ENCODE measurements at places on chromosomes 4 and X. TPM values are rescaled to one million over a fixed set of nuclear protein-coding genes. Genes with fewer than 3 reads are reported as not detected.
A peak's percentile ranks its signal among the peaks of the same experiment; 100 is the strongest.

DNA sequence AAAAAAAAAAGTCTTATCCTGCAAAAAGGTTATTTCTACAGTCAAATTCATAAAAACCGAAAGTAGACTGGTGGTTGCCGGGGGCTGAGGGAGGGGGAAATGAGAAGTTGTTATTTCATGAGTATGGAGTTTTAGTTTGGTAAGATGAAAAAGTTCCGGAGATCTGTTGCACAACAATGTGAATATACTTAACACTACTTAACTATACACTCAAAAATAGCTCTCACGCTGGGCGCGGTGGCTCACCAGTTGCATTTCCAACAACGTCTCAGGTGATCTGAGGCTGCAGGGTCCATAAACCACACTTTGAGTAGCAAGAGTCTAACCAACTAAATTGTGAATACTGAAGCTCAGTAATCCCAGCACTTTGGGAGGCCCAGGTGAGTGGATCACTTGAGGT is 52.4 kb downstream of the ANOS1 start:
- no peak for DNase-seq

- no peak for DNase-seq
These were observed 7.0 kb upstream of the GATA1 start for GRCh38 chrX:48779399-48779798.

GRCh38 chrX:40513012-40513411 is 67.8 kb upstream of the ATP6AP2 start:
- no peak for DNase-seq

GRCh38 chr4:156635051-156635450 is 336.5 kb downstream of the PDGFC start:
- DNase-seq = no peak

GRCh38 chr4:139014371-139015268 is 961 bp upstream of the NOCT start:
- peak; percentile 57 for DNase-seq

DNA sequence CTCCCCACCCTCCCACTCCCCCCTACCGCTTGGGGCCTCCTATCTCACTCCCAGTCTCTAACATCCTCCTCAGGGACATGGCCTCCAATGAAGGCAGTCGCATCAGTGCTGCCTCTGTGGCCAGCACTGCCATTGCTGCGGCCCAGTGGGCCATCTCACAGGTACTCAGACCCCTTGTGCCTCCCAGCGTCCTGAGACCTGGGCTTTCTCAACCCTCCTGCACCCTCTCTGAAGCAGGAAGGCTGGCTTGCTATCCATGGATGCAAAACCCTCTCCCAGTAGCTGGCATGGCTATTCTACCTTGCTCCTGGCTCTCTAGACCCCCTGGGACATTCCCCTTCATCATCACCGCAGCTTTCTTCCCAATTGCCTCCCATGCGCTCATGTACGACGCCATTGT is 13.3 kb upstream of the UBA1 start:
- peak; percentile 23 for DNase-seq

DNA sequence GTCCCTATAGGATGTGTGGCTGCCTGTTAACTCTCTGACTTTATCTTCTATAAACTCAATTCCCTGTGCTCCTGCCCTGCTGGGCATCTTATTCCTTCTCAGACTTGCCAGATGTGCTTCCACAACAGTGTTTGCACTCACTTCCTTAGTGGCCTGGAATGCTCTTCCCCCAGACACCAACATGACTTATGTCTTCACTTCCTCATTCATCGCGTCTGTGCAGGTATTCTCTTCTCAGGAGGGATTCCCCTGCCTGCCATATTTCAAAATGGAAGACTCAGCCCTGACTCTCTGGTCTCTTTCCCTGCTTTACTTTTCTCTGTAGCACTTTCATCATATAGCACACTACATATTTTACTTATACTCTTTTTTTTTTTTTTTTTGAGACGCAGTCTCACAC is 344.0 kb downstream of the CENPC start:
- no peak for DNase-seq

- DNase-seq = no peak
These were observed 2403.2 kb downstream of the ARAP2 start for GRCh38 chr4:33841120-33841519.

DNA sequence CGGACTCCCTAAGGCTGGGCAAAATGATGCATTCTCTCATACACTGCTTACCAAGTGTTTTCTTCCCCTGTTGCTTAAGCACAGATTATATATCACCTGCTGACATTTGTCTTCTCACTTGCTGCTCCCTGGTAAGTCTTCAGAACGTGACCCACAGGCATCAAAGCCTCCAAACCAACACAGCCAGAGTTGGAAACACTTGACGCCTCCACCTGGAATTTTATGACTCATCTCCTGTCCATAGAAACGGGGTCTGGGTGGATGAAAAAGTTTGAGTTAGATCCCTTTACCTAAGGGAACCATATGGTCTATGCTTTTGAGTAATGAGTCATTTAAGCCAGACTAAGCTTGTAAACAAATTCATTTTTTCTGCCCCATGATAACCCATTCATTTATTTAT is 251.6 kb downstream of the USP46 start:
- DNase-seq = peak; percentile 69

DNA sequence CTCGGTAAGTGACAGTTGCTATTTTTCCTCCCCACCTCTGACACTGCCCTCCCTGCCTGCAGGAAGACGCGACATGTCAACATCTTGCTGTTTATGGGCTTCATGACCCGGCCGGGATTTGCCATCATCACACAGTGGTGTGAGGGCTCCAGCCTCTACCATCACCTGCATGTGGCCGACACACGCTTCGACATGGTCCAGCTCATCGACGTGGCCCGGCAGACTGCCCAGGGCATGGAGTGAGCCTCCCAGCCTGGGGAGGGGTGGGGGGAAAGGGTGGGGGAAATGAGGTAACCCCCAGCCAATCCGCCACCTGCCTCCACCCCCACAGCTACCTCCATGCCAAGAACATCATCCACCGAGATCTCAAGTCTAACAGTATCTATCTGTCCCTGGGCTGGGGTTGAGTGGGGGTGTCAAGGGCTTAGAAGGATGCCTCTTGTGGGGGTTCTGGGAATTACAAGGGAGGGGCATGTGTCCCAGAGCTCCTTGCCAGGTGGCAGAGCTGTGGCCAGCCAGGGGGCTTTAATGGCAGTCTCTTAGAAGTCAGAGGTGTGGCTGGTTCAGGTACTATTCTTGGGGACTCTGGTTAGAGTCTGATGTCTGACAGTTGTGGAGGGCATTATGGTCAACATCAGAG is 7.8 kb downstream of the ARAF start:
- DNase-seq = peak; percentile 81

DNA sequence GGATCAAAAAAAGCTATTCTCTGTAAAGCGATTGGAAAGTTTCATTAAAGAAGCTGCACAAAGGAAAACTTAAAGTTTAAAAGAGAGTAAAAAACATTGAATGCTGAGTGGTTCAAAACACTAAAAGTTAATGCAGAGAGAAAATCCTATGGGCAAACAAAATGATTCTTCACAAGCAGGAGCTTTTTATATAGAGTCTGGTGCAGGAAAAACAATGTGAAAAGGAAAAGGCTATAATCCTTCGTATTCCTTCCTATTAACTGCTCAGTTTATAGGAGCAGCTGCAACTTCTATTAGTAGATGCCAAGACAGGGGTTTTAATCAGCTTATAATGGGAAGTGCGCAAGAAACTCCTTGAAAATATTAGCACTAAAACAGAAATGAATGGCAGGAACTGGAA is 100.7 kb downstream of the PDGFC start:
- DNase-seq = no peak

DNA sequence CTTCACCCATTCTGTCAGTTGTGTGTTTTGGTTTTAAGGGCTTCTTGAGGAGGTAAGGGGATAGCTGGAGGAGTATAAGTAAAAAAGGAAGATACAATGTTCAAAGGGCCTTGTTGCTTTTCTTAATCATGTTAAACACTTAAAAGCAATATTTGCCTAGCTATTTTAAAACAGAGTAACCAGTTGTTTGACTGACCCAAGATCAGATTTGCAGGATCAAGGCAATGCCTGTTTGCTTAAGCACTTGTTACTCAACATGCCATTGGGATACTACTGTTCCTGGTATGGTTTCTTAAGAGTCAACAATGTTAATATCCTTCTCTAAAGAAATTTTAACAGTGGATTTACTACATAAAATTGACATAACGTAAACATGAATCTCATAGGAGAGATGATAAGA is 2.6 kb downstream of the DCLK2 start:
- DNase-seq = no peak

DNA sequence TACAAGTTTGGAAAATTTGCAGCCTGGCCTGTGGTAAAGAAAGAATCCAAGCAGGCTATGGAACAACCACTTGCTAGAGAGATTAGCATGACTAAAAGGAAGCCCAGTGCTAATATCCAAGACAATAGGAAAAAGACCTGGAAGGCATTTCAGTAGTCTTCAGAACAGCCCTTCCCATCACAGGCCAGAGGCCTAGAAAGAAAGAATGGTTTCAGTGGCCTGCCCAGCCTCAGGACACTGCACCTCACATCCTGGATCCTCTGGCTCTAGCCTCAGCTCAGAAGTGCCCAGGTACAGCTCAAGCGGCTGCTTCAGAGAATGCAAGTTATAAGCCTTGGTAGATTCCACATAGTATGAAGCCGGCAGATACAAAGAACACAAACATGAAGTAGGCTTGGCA is 449.8 kb upstream of the AR start:
- DNase-seq = peak; percentile 52

DNA sequence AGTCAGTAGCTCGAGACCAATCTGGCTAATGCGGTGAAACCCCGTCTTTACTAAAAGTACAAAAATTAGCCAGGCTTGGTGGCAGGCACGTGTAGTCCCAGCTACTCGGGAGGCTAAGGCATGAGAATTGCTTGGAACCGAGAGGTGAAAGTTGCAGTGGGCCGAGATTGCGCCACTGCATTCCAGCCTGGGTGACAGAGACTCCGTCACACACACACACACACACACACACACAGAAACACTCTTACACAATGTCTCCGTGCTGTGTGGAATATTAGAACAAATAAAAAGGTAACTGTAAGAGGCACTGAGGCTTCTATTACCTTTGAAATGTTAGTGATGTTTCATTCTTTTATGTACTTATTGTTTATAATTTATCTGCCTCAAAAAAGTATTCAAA is 326.6 kb downstream of the GPAT3 start:
- no peak for DNase-seq

DNA sequence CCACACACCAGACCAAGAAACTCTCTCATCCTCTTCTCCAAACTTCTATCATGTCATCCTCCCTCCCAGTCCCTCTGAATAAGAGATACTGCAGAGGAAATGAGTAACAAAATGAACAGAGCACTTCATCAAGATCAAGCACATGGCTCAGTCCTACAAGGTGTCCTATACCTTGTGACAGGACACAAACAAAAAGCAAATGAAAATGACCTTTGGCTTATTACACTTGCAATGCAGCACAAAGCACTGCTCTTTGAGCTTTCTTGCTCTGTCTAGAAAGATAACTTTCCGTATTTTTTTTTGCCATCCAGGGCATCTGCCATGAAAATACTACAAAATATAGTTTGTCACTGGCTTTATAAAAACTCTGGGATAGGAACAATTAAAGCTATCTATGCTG is 402.7 kb downstream of the HNRNPD start:
- DNase-seq = no peak

- DNase-seq = no peak
These were observed 141.3 kb upstream of the NALF2 start for GRCh38 chrX:69362856-69363255.

GRCh38 chrX:153642051-153642654 is 4.8 kb upstream of the DUSP9 start:
- peak; percentile 66 for DNase-seq

DNA sequence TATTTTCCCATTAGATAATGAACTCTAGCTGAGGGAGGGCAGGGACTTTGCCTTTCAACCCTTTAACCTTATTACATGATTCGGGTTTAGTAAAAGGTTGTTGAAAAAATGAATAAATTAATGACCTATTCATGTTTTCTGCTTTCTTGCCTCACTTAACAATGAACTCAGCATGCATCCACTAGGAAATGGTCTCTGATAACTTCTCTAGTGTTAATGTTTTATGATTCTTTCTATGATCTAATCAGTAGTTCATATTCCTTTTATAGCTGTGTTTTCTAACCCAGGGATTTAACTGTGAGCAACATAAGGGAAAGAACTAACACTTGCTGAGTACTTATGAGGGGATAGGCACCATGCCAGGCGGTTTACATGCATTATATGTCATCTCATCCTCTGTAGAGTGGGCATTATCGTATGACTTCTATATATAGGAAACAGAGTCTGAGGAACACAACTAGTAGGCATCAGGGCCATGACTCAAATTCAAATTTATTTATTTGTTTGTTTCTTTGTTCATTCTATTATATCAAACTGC is 236.7 kb upstream of the MAB21L2 start:
- DNase-seq = no peak

DNA sequence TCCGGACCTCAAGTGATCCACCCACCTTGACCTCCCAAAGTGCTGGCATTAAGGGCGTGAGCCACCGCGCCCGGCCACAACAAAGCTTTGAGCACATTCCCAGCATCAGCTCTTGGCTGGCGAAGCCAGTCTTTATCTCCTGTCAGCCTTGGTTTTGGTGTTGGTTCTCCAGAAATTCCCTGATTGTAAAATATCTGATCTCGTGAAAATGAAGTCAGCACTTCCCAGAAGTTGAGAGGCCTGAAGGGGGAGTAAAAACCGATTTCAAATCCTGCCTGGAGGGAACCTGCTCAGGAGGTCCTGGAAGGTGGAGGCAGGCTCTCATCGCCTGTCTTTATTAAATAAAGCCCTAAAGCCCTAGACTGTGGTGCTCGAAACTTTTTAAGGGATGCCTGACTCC is 33.6 kb downstream of the PTTG2 start:
- no peak for DNase-seq

- DNase-seq = no peak
These were observed 50.7 kb downstream of the CHST7 start for GRCh38 chrX:46624090-46624786.

- DNase-seq = no peak
These were observed 155.0 kb upstream of the JADE1 start for GRCh38 chr4:128654465-128654864.

- DNase-seq = no peak
These were observed 611.6 kb upstream of the GRIA3 start for GRCh38 chrX:122572461-122572860.

GRCh38 chr4:13547485-13548041 is 3.3 kb upstream of the NKX3-2 start:
- DNase-seq = peak; percentile 79

DNA sequence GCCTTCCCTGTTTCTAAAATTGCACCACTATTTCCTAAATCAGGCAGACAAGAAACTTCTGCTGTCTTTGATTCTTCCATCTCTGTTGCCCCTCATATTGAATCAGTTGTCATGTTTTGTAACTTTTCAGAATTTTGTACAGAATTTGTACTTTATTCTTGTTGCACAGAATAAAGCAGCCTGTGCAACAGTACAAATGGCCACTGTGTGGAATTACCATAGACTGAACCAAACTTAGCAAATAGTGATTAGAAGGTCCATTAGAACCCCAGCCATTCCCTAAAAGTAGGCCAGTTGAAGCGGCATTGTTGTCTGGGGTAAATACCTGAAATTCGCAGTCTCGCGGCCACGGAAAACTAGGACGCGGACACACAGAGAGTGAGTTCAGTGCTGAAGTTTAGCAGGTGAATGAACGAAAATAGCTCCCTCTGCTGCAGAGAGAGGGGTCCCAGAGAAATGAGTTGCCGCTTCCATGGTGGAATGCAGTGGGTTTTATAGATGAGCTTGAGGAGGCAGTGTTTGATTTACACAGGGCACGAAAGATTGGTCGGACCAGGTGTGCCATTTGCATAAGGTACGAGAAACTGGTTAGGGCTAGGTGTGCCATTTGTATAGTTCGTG is 71.8 kb downstream of the C4orf33 start:
- DNase-seq = peak; percentile 77

The RAB9B gene
- total RNA-seq = 0.84 TPM

The JCHAIN gene
- total RNA-seq = not detected

The CT55 gene
- total RNA-seq = not detected

The PDLIM3 gene
- 4.3 TPM for total RNA-seq

The PPP1R2C gene
- not detected for total RNA-seq

The ZCCHC18 gene
- 2.5 TPM for total RNA-seq

Data from endodermal cell (in vitro differentiated cells).